ENCODE measurements at places on chromosomes 6 and 20.

- H3K4me3 ChIP-seq: no peak overlapping the region
- no peak for DNase-seq
- H3K27ac ChIP-seq: no peak overlapping the region
- H3K4me1 ChIP-seq: no peaks in the 10 kb centered on the region
- no peaks in the 10 kb centered on the region for H3K27me3 ChIP-seq
- H3K36me3 ChIP-seq: peaks cover 62% of the 10 kb centered on the region
Measured at GRCh38 chr20:36179170-36179945, 24.8 kb downstream of the EPB41L1 start.

DNA sequence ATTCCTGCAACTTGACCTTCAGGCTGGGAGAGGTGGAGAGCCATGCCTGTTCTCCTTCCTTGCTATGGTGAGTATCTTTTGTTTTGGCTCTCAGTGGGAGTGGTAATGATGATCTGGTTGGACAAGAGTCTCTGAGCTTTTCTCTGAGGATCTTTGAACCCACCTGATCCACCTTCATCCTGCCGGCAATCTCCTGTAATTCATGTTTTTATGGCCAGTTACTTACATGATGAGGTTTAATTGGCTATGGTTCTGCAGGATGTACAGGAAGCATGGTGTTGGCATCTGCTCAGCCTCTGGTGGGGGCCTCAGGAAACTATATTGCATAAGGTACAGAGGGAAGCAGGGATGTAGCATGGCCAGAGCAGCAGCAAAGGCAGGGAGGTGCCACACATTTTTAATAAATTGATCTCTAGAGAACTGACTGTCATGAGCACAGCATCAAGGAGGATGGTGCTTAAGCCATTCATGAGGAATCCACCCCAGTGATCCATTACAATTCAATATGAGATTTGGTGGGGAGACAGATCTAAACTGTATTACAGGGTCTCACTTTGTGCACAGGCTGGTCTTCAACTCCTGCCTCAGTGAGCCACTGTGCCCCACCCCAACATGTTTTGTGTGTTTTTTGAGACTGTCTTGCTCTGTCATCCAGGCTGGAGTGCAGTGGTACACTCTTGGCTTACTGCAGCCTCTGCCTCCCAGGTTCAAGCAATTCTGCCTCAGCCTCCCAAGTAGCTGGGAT, 10.0 kb downstream of the HSPA1B start:
- peak overlapping the region; percentile 99 for H3K4me3 ChIP-seq
- H3K27ac ChIP-seq: peak overlapping the region; percentile 95
- H3K27me3 ChIP-seq: no peaks in the 10 kb centered on the region
- peaks cover 40% of the 10 kb centered on the region for H3K4me1 ChIP-seq
- no peak for DNase-seq
- H3K36me3 ChIP-seq: peaks cover 53% of the 10 kb centered on the region

GRCh38 chr6:16209539-16209938, 28.8 kb upstream of the GMPR start:
- H3K4me3 ChIP-seq: no peak overlapping the region
- peaks cover 18% of the 10 kb centered on the region for H3K4me1 ChIP-seq
- DNase-seq: no peak
- peaks cover 7% of the 10 kb centered on the region for H3K27me3 ChIP-seq
- H3K27ac ChIP-seq: no peak overlapping the region

DNA sequence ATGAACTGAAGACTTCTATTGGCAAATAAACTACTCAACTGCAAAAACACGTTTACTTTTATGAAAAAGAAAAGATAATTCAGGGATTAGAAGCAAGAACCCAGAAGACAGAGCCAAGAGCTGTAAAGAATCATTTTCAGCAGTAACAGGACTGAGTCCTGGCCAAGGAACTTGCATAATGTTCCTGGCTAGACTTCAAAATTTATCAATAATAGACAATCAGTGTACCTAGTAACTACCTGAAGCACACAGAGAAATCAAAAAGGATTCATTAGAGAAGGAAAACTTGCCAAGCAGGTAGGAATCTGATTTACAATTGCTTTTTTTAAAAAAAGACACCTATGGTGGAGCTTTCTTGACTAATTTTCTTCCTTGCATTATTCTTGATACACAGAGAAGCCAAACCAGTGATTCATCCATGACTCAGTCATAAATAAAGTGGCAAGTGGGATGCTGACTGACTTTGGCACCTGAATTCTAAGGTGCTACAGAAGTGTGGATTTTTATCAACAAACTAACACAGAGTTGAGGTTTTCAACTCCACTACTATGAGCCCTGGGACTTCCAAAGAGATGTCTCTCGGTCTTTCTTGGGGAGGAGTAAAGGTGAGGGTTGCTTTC, 281.3 kb downstream of the BMP7 start:
- H3K27me3 ChIP-seq: peaks cover 36% of the 10 kb centered on the region
- no peak for DNase-seq
- no peak overlapping the region for H3K27ac ChIP-seq
- H3K36me3 ChIP-seq: no peaks in the 10 kb centered on the region
- H3K4me3 ChIP-seq: no peak overlapping the region

GRCh38 chr6:130593200-130593599, 227.4 kb downstream of the TMEM200A start:
- H3K36me3 ChIP-seq: no peaks in the 10 kb centered on the region
- H3K27me3 ChIP-seq: no peaks in the 10 kb centered on the region

All from heart right ventricle (tissue), 16 donors.